ENCODE measurements at places on chromosomes 1 and 21.

DNA sequence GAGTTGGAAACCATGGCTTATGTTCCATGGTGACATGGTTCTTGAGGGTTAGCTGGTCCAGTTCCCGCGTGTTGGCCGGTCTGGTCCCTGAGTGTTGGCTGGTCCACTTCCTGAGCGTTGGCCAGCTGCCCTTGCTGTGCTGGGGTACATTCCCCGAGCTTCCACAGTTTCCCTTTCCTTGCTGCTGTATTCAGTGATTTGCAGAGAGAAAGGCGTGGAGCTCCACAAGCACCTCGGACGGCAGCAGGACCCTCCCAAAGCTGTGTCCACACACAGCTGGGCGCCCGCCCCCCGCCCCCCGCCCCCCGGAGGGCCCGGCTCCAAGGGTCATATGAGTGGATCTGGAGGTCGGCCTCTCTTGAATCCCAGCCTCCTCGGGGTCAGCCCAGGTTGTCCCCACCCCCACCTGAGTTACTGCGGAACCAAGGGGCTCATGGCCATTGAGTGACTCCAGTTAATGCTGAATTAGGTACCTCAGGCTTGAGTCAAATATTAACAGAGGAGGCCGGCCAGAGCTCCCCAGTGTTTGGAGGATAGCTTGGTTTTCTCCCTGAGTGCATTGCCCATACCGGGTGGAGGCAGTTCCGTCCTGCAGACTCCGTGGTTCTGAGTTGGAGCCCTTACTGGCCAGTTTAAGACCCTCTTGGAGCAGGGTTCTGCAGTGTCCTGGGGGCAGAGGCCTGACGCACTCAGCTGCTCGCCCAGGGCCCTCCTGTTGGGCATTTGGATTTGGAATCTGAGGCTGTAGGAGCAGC, 18.4 kb downstream of the COL18A1 start:
- DNase-seq, result no peak

- no peak for DNase-seq
These were observed 68.5 kb downstream of the GPATCH2 start for GRCh38 chr1:217562229-217562878.

GRCh38 chr1:205766038-205766437, 9.2 kb downstream of the RAB29 start:
- DNase-seq, result no peak

- DNase-seq, result peak; percentile 71
These were observed 10.3 kb upstream of the LMNA start for GRCh38 chr1:156104065-156104810.

- no peak for DNase-seq
These were observed 293.2 kb upstream of the SGIP1 start for GRCh38 chr1:66240491-66241484.

- DNase-seq, result no peak
These were observed 2.1 kb upstream of the ZC3H12A start for GRCh38 chr1:37472281-37472680.

DNA sequence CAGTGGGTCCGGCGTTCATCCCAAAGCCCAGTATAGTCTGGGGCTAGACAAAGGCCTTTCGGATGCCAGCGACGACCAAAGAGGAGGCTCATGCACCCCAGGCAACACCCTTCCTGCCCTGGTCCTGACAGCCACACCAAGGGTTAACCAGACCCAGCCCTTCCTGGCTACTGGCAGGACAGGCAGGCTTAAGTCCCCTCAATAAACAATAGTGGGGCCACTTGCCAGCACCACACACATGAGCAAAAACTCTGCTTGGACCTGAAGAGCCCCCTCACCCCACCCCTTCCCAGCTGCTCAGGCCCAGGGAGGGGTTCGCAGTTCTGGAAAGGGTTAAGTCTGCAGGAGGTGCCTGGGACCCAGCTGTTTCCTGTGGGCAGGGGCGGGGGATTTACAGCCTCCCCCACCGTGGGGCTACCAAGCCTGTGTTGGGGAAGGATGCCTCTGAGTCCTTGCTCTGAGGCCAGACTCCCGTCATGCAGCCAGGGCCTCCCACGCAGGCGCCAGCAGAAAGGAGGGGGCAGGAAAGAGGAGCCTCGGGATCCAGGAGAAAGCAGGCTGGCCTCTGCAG, 18.2 kb downstream of the PHLDA3 start:
- no peak for DNase-seq
